ENCODE measurements at places on chromosomes 12 and 14.

GRCh38 chr14:23162800-23163199, 20.7 kb downstream of the SLC7A8 start:
- no peak for DNase-seq

DNA sequence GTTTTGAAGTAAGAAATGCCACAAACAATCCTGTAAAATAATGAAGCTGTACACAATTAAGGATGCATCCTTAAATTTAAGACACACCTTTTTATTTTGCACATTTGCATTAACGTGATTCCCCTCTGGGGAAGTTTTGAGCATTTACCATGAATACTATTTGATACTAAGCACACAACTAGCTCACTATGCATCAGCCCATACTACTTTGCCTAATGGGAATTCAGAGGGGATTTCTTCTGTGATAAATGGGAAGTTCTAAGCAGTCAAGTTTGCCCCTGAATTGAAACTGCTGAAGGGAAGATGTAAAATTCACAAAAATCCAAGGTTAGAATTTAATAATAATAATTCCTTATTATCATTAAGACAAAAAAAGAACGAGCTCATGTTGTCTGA, 27.4 kb downstream of the SINHCAF start:
- DNase-seq, result no peak

DNA sequence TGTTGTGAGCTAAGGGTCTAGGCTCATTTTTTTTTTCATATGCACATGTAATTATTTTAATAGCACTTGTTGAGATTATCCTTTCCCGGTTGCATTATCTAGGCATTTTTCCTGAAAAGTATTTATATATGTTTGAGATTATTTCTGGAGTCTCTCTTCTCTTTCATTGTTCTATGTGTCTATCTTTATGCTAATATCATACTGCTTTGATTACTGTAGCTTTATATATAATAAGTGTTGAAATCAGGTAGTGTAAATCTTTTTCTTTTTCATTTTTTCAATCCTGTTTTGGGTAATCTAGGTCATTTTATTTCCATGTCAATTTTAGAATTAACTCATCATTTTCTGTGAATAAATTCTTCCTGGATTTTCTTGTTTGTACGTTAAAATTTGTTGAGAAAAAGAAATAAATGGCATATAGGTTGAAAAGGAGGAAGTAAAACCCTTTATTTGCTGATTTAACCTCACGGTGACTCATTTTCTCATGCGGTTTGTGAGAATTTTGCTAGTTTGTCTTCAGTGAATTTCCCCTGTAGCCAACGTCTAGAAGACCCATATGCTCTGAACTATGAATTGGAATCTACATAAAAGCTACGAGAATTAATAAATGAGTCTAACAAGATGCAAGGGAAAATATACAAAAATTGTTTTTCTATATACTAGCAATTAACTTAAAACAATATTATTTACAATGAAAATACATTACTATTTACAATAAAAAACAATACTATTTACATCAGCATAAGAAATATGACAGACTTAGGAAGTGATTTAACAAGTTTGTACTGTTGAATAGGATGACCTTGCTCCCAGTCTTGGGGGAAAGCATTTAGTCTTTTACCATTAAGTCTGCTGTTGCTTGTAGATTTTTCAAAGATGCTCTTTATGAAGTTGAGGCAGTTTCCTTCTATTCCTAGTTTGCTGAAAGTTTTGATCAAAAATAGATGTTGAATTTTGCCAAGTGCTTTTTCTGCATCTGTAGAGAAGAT, 105.0 kb downstream of the SNAPC1 start:
- DNase-seq, result no peak

- DNase-seq, result no peak
Measured at GRCh38 chr12:51218607-51219161, 822 bp upstream of the POU6F1 start.

DNA sequence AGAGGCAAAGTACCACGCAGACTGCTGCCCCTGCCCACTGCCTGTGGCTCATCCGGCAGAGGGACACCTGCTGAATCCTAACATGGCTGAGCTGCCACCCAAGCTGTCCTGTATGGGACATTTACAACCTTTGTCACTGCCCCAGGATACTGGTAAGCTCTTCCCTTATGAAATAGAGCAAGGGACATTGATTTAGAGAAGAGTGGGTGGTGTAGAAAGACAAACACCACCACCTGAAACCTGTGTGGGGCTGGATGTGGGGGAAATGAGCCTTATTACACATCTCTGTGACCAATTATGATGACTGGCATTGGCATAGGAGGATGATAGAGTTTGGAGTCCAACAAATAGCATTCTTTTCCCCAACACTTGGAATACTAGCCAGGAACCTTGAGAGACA, 81.2 kb upstream of the GZMB start:
- no peak for DNase-seq

All from urothelium cell line (cell line).